ENCODE measurements at places on chromosomes 12 and 14.

- peak; percentile 18 for DNase-seq
Measured at GRCh38 chr12:106135075-106135474, 3.7 kb downstream of the NUAK1 start.

DNA sequence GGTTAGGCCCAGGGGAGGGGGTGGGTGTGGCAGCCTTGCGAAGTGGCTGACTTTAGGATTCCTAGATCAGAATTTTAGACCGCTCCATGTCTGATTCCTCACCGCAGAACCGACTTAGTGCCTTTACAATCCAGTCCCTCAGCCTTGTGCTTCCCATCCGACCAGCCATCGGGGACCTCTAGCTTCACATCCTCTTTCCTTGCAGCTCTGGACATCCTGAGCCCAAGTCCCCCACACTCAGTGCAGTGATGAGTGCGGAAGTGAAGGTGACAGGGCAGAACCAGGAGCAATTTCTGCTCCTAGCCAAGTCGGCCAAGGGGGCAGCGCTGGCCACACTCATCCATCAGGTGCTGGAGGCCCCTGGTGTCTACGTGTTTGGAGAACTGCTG, 557 bp downstream of the COPS7A start:
- DNase-seq, result no peak

GRCh38 chr14:44742202-44742601, 219.5 kb downstream of the KLHL28 start:
- DNase-seq, result no peak

- no peak for DNase-seq
Measured at GRCh38 chr12:4899364-4899763, 10.3 kb upstream of the KCNA1 start.

GRCh38 chr12:61676520-61676919, 583.7 kb upstream of the USP15 start:
- DNase-seq, result no peak

DNA sequence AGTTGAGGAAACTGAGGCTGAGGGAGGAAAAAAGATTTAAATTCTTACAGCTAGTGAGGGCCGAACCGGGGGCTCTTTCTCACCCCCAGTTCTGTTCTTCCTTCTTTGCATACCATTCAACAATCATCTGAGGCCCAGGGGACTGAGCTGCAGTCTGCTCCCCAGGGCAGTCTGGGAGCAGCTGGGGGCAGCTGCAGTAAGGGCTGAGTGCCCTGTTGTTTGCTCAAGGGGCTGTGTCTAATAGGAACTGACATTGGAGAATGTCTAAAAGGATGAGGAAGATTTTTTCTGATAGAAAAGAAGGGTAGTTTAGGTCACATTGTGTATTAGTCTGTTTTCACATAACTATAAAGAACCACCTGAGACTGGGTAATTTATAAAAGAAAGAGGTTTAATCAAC, 42.2 kb downstream of the SLC17A8 start:
- no peak for DNase-seq

DNA sequence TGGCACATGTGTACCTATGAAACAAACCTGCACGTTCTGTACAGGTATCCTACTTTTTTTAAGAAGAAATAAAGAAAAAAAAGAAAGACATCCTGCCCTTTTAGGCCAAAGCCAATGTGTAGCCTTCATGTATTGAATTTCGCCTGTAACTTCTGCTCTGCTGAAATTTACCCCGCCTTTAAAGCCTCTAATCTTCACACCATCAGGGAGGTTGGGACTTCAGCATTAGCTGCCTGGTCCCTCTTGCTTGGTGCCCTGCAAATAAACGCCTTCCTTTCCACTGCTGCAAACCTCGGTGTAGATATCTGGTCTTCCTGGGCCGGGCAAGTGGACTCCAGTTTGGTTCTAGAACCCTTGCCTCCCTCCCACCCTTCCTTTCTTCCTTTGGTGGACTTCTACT, 2.6 kb upstream of the KRT71 start:
- DNase-seq, result no peak

- DNase-seq, result no peak
Measured at GRCh38 chr12:56469007-56469930, 891 bp downstream of the SPRYD4 start.

- no peak for DNase-seq
Measured at GRCh38 chr12:108630481-108631207, 3.0 kb downstream of the SELPLG start.

DNA sequence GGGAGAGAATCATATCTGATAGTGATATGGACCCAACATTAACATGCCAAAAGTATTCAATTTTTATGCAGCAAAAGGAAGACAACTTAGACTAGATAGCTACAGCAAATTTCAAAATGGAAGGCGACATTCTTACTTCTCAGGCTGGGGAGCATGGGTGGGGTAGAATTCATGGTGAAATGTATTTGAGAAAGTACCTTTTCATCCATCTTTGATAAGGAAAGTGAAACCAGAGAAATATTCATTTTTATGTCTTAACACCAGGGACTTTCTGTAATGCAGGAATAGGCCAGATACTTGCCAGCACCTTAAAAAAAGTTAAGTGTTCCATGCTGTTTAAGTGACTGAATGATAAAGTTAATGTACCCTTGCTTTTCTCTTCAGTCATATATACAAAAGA, 13.4 kb downstream of the BTG1 start:
- DNase-seq, result no peak

GRCh38 chr14:103434868-103435442, 49.7 kb downstream of the MARK3 start:
- DNase-seq, result no peak

DNA sequence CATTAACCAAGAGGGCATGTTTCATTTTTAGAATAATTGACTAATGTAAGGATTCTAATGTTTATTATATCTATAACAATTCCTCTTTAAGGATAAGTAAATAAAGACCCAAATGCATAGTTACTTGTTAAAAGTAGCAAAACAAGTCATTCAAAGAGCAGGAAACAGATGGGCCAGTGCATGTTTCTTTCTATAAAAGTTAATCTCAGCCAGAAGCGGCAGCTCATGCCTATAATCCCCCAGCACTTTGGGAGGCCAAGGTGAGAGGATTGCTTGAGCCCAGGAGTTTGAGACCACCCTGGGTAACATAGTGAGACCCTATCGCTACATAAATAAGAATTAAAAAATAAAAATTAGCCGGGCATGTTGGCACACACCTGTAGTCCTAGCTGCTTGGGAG, 391.0 kb upstream of the RGS6 start:
- no peak for DNase-seq

GRCh38 chr12:132354982-132355680, 25.7 kb upstream of the GALNT9 start:
- no peak for DNase-seq
